Inflammatory macrophage treated with lipopolysaccharide for 4 hours (primary cell): ENCODE measurements at places on chromosomes 1 and 21.
A peak's percentile ranks its signal among the peaks of the same experiment; 100 is the strongest.

DNA sequence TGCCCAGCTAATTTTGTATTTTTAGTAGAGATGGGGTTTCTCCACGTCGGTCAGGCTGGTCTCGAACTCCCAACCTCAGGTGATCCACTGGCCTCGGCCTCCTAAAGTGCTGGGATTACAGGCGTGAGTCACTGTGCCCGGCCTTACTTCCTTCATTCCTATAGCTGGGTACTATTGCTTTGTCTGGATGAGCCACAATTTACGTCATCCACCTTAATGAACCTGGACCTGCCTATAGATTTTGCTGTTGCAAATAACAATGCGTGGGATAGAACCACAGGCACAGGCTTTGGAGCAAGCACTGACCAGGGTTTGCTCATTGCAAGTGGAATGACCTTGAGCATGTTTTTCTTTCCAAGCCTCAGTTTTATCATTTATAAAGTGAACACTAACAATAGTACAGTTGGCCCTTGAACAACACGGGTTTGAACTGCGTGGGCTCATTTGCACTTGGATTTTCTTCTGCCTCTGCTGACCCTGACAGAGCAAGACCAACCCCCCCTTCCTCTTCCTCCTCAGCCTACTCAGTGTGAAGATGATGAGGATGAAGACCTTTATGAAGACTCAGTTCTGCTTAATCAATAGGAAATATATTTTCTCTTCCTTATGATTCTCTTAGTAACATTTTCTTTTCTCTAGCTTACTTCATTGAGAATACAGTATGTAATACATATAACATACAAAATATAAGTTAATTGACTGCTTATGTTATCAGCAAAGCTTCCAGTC is 33.3 kb upstream of the BECN2 start:
- DNase-seq: no peak

- DNase-seq: peak; percentile 40
Measured at GRCh38 chr1:101520302-101520701, 283.5 kb downstream of the S1PR1 start.

- DNase-seq: peak; percentile 42
Measured at GRCh38 chr1:110293601-110294104, 45.5 kb upstream of the RBM15 start.

- DNase-seq: no peak
Measured at GRCh38 chr21:36186506-36187399, 30.1 kb downstream of the DOP1B start.

DNA sequence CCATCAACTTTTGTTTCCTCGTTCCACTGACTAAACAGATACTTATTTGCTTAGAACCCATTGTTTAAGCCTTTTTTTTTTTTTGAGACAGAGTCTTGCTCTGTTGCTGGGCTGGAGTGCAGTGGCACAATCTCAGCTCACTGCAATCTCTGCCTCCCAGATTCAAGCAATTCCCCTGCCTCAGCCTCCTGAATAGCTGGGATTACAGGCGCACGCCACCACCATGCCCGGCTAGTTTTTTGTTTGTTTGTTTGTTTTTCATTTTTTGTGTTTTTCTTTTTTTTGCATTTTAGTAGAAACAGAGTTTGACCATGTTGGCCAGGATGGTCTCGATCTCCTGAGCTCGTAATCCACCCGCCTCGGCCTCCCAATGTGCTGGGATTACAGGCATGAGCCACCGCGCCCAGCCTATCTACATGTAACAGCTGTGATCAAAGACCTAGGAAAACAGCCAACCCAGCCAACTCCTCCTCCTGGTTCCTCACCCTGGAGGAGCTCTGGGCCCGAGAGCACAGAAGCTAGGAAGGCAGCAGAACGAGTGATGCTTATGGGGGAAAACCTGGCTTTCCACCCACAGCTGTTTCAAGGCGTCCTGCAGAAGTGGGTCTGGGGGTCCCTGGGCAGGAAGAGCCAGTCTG is 32.9 kb downstream of the KCNN3 start:
- DNase-seq: no peak

- DNase-seq: no peak
Measured at GRCh38 chr1:39358491-39358890, 132.9 kb upstream of the BMP8A start.

DNA sequence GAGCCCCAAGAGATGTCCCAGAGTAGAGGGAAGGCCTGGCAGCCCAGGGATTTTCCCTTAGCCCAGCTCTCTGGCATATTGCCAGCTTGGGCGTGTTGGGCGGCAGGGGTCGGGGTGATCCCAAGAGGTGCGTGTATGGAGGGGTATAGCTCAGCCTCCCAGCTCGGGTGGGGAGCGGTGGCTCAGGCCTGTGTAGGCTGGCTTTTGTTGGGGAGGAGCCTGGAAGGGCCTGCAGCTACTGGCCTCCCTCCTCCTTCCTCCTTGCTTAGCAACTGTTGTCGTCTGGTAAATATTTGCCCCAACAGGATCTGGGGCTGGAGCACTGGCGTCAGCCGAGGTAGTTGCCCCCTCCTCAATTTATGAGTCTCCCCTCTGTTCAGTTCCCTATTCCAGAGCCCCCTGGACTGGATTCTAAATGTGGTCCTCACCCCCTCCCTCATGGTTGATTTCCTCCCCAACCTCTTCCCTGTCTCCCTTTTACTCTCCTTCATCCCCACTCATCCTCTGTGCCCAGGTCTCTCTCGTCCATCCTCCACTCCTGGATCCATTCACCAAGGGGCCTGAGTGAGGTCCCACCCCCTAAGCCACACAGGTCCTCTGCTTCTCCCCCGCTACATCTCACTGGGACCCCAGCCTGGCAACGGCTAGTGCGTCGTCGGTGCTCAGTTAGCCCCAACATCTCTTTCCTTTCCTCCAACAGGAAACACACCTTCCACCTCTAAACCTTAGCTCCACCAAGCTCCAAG is 10.3 kb upstream of the LMNA start:
- DNase-seq: peak; percentile 56

- DNase-seq: no peak
Measured at GRCh38 chr21:33834801-33835500, 80.7 kb downstream of the ATP5PO start.

- peak; percentile 7 for DNase-seq
Measured at GRCh38 chr1:226279498-226279897, 29.5 kb downstream of the LIN9 start.

DNA sequence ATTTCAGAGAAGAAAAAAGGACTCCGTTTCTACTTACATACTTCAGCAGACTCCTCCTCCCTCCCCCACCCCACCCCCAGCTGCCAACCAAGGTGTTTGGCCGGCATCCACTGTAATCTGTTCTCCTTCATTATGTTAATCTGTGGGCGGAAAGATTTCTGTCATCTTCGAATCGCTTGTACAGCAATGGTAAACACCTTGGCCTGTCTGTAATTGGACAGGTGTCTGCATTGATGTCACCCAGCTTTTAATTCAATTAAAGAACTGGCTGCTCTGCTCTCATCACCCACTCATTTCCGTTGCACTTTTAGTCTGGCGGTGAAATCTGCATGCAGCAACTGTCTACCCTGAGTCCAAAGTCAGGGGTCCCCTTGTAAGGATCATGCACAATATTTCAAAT is 368.6 kb downstream of the USH2A start:
- DNase-seq: no peak

DNA sequence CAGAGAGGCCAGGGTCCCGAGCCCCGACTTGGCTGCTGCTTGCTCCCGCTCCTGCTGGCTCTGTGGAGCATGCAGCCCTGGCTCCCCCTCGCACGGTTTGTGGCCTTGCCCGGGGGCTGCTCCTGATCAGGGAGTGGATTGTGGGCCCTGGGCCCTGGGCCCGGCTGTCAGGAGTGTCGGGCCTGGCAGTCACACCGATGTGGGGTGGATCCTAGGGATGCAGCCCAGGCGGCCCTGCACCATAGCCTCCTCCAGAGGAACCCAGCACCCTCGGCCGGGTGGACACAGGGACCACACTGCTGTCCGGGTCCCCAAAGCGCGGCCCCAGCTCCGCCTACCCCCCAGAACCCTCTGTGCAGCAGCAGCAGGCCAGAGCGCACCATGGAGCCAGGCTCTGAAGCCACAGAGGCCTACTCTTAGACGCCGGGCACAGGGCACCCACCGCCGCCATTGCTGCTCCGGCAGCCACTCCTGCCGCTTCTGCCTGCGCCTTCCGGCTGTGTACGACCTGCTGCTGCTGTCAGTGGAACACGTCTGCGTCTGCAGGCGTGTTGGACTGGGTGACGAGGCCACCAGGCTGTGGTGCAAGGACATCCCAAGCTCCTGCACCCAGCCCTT is 9.4 kb downstream of the SLX9 start:
- DNase-seq: no peak

- DNase-seq: peak; percentile 47
Measured at GRCh38 chr1:10903821-10904220, 107.4 kb upstream of the CASZ1 start.

- DNase-seq: no peak
Measured at GRCh38 chr1:43885279-43885801, 48.3 kb upstream of the ARTN start.

DNA sequence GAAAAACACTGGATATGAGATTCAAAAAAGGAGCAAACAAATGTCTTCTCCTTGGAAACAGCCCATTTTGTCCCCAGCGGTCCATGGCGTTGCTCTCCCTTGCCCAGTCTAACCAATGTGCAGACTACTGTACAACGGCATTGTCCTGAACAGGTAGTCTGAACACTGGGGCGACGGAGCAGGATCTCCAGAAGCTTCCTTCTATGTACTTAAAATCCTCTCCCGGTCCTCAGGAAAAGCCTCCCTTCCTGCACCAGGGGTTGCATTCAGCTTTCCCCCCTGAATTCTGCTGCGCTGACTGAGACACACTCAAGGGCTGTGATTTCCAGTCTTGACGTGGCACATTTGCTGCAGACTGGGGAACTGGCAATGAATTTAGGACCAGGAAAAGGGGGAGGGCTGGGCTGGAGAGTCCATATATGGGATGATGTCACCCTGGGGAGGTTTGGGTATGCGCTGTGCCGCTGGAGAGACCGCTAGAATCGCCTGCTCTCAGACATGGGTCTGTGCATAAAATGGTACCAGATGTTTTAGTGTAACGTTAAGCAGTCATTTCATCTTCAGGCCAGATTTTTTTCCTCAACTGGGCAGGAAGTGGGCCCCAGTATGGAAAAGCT is 275.9 kb upstream of the C1orf105 start:
- no peak for DNase-seq

- no peak for DNase-seq
Measured at GRCh38 chr1:101330427-101331130, 93.8 kb downstream of the S1PR1 start.

- no peak for DNase-seq
Measured at GRCh38 chr21:14956807-14957206, 108.0 kb downstream of the NRIP1 start.

GRCh38 chr1:8448911-8449661 is 131.2 kb downstream of the SLC45A1 start:
- no peak for DNase-seq

DNA sequence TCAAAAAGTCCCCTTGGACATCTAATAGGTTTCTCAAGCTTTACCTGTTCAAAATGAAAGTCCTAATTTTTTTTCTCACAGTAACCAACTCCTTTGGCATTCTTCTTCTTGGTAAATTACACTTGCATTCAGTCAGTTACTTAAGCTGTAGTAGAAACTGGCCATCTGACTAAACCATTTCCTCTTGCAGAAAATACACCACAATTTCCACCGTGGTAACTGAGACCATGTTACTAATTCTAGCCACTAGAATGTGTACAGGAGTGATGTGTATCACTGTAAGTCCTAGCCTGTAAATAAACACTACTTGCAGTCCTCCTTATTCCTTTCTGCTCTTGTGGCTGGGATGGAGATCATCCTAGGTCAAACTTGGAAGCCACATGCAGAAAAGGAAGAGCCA is 965.4 kb upstream of the TMPRSS15 start:
- no peak for DNase-seq

- DNase-seq: no peak
Measured at GRCh38 chr1:31571340-31572295, 4.7 kb upstream of the TINAGL1 start.

DNA sequence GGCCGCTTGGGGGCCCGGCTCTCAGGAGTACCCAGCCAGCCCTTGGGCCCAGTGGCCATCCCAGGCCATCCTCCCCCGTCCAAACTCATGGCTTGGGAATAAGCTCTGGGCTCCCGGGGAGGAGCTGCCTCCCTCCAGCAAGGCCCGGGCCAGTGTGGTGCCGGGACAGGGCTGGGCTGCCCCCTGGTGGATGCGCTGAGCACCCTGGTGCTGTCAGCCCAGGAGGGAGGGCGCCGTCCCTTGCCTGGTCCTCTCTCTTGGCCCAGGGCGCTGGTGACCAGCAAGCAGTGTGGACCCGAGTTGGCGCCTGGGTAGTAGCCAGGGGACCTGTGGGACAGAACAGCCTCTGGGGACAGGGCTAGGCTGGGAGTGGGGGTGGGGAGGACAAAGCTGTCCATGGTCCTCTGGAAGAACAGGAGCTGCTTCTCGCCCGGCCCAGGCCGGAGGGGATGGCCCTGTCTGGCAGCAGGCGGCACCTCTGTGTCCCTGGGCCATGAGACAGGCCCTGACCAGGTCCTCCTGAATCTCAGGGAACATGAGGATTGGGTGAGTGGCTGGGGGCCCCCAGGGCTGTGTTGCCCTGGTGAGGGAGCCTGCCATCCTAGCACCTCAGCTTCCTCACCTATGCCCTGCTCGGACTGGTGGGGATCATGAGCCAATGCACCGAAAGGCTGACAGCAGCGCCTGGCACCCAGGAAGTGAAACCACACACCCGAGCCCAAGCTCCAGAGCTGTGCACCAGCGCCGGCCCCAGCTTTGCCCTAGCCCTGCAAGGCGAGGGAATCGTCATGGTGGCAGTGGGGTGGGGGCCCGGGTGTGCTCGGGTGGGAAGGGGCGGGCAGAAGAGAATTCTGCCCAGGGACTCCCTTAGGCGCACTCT is 9.4 kb downstream of the MORN1 start:
- peak; percentile 66 for DNase-seq

DNA sequence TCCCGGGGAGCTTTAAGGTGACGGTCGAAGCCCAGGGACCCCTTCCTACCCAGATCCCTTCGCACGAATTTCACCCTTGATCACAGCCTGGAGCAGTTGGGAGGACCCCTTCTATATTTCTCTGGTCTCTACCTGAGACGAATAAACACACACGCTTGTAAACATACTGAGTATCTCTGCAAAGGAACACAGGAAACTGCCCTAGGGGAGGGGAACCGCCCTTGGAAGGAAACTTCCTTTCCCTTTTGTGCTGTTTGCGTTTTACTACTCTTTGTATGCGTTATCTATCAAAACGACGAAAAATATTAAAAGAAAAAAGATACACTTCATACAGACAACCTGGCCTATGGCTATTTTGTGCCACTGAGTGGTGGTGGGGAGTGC is 750 bp downstream of the NECAP2 start:
- DNase-seq: peak; percentile 45

DNA sequence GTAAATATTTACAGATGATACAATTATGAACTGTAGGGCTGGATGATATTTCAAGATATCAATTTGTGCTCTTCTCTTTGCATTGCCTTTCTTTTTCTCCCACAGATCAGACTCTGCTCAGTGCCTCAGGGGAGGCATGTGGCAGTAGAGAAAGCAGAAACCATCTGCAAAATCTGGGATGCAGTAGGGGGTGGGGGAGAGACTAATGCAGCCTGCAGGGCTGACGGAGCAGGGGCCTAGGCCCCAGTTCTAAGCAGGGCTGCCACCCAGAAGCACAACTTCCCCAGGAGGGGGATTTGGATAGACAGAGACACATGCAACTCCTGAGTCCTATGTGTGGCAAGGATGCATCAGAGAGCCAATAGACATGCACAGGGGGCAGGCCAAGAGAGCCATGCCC is 511.6 kb downstream of the SMYD3 start:
- no peak for DNase-seq
